ENCODE measurements at places on chromosomes 4 and X. TPM values are rescaled to one million over a fixed set of nuclear protein-coding genes. Genes with fewer than 3 reads are reported as not detected.

VCX3A gene
- polyA plus RNA-seq: 0.49 TPM

MTCP1 gene
- polyA plus RNA-seq: 11.6 TPM

ATP11C gene
- 3.4 TPM for polyA plus RNA-seq

HSD17B13 gene
- polyA plus RNA-seq: 0.14 TPM

XAGE1A gene
- not detected for polyA plus RNA-seq

TEX13C gene
- polyA plus RNA-seq: not detected

KLHL4 gene
- polyA plus RNA-seq: 0.06 TPM

SLC10A4 gene
- 0.07 TPM for polyA plus RNA-seq

UGT2B7 gene
- polyA plus RNA-seq: not detected

UCHL1 gene
- polyA plus RNA-seq: 2.2 TPM

RAB9B gene
- polyA plus RNA-seq: 1.0 TPM

PAGE3 gene
- not detected for polyA plus RNA-seq

KCND1 gene
- 0.25 TPM for polyA plus RNA-seq

F9 gene
- polyA plus RNA-seq: not detected

SYP gene
- 0.75 TPM for polyA plus RNA-seq

LEF1 gene
- polyA plus RNA-seq: 7.4 TPM

All from esophagus (tissue), 2 donors.